ENCODE measurements at places on chromosomes 4 and X.

- DNase-seq: no peak
Measured at GRCh38 chr4:166875821-166876220, 358.5 kb downstream of the SPOCK3 start.

GRCh38 chr4:40617872-40618271, 11.8 kb downstream of the RBM47 start:
- no peak for DNase-seq

GRCh38 chr4:70533211-70533610, 14.8 kb downstream of the AMTN start:
- DNase-seq: no peak

- DNase-seq: no peak
Measured at GRCh38 chr4:133472244-133472643, 323.1 kb downstream of the PCDH10 start.
